Stimulated activated CD8-positive, alpha-beta memory T cell treated with anti-CD3 and anti-CD28 coated beads, Interleukin-4, amount 100 ng/mL, for 4 hours (primary cell): ENCODE measurements at places on chromosomes 13 and 19.

DNA sequence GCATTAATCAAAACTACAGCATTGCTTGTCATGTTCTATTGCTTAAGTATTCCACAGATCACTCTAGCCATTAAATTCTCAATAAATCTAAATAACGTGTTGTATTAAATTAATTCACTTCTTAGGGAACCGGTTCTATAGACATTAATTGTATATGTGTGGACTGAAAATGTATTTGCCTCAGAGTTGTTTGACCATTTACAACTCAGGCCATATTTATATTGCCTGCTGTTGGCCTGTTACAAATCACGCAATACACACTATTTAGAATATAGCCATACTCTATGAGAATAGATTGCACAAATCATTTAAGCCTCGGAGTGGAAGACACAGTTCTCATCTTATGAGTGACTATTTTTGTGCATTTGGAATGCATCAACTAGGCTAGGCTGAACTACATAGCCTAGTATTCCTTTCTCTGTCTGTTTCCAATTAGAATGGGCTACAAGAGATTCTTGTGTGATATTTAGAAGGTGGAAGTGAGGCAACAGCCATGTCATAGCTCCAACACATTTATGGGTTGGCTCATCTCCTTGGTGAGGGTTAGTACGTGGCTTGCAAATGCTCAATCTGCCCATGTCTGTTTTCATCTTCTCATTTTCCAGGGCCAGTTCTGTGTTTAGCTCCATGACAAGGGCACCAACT, 1116.1 kb downstream of the PCDH9 start:
- no peak for DNase-seq

DNA sequence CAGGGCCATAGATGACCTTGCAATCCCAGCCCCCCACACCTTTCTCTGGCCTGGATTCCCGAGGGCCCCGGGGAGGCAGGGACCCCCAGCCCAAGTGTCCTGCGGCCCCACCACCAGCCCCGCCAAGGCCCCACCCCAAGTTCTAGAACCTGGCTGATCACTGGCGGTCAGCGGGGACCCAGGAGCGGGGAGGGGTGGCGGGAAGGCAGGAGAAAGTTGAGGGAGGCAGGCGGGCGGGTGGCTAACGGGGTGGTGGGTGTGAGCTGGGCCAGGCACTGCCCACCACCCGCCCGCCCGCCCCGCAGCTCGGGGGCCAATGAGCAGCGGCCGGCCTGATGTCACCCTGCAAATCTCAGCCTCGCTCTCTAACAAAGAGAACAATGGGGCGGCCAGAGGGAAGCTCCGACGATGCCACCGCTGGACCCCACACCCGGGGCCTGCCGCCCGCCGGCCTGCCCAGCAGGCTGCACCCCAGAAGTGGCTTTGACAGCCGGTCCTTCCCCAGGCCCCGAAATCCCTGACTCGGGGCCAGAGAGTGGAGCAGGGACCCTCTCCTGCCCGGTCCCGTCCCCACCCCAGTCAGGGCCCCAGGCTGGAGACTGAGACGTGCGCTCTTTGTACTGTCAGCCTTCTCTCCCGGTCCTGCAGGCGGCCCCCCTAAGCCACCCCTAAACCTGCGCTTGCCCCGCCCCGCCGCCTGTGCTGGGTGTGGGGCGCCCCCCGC, 1.6 kb downstream of the MEX3D start:
- no peak for DNase-seq

DNA sequence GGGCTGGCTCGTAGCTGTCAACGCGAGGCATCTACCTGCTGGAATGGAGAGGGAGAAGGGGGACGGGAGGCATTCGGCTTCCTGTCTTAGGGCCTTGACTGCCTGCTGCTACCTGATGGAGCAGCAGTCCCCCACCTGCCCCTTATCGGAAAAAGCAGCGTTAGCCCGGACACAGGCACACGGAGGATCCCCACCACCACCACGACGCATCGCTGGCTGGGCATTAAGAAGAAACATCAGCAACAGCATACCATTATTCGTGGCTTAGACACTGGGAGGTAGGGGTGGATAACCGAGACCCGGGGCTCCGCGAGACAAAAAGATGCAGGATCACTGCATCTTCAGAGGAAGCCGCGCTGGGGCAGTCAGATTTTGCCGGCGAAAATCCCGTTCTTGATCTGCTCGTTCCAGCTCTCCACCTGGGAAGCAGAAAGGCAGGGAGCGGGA, 1.1 kb downstream of the COX6B2 start:
- DNase-seq, result no peak

DNA sequence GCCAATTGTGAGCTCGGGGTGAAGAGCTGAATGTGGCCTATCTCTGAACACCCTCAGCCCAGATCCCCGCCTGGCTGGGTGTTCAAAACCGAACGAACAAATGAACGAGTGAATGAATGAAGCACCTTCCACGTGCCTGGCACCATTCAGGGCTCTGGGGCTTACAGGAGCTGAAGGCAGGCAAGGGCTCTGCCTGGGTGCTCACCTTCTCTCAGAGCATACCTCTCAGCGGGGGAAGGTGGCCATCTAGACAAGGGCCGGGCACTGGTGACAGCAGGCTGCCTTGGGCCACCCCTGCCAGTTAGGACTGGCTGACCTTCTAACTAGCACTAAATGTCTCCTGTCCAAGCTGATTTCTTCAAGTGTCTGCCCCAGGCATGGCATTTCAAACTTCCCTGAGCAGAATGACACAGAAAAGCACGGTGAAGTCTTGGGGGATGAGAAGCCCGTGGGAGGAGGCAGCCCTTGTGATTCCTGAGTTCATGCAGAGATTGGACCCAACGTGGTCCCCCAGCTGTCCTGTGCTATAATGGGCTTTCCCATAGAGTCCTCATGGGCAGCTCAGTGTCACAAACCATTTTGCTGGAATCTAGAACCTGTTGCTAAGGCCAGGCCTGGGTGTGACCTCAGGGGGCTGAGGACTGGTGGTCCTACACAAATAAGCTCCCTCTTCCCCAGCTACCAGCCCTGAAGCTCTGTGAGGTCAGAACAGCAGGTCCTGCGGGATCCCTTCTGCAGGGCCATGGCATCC, 27.9 kb upstream of the VSTM2B start:
- no peak for DNase-seq

DNA sequence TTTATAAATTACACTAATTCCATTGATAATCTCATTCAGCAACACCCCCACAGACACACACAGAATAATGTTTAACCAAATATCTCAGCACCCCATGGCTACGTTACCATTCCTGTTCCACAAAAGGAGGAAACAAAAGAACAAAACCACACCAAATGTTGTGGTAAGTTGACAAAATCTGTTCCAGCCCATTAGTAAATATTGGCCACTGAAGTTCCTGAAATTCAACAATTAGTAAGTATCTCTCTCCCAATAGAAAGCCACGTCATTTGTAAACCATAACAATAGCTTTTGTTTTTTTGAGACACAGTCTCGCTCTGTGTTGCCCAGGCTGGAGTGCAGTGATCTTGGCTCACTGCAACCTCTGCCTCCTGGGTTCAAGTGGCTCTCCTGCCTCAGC, 2.3 kb upstream of the FCAR start:
- DNase-seq, result no peak

- no peak for DNase-seq
These were observed 69.6 kb upstream of the ARGLU1 start for GRCh38 chr13:106637519-106637918.

DNA sequence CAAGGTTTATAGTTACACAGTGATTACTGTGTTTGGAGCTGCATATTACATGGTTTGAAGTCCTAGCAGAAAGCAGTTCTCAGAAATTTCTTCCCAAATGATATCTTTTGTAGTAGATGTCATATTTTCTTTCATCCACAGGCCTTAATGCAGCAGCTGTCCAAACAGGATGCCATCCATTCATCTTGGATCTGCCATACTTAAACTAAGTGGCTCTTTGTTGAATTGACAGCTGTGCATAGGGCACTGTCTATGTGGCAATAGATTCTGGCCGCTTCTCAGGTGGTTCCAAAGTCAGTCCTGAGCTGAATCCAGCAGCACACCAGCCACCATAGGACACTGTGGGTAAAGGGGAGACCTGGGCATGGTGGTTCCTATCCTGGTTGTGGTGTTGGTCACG, 41.6 kb upstream of the SPRY2 start:
- no peak for DNase-seq

- no peak for DNase-seq
These were observed 32.0 kb upstream of the TMEM255B start for GRCh38 chr13:113726961-113727411.

- DNase-seq, result no peak
These were observed 71.3 kb upstream of the C13orf46 start for GRCh38 chr13:114045113-114045735.

DNA sequence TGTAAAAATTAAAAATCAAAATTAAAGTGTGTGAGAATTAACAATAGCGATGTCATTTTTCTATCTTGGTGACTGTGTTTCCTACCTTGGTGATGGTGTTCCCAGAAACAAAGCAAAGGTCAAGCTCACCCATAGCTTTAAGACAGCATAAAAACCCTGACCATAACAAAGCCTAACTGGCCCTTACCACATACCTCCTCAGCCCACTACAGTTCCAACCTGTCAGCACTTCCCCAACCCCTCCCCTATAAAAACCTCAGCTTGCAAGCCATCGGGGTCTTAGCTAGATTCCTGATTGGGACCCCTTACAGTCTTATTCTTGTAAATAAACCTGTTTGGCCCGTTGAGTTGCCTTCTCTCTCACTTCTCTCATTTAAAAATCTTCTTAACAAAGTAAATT, 484.4 kb upstream of the PCDH20 start:
- DNase-seq, result no peak

- DNase-seq, result no peak
These were observed 60.2 kb upstream of the RFC3 start for GRCh38 chr13:33757713-33758112.

DNA sequence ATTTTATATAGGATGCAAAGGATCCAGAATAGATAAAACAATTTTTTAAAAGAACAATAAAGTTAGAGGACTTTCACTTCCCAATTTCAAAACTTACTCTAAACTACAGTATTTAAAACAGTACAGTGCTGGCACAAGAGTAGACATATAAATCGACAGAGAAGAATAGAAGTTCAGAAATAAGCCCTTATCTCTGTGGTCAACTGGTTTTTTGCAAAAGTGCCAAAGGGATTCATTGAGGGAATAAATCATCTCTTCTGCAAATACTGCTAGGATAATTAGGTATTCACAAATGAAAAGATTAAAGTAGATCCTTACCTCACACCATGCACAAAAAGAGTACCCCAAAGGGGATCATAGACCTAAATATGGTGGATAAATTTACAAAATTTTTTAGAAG, 431.0 kb upstream of the HTR2A start:
- no peak for DNase-seq

DNA sequence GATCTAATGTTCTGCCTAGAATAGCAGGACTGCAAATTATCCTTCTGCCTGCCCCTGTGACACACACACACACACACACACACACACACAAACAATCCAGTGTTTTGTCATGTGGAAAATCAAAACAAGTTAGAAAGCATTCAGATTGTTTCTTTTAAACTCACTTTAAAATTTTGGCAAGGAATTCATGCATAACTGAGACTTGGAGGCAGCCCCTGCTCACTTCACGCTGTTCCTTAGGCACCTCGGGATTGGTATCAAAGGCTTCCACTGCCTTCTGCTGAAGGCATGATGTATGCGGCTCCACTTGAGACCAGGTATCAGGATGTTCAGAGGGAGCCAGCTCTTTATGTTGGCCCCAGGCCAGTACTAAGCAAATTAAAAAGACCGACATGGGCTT, 158.7 kb downstream of the OXGR1 start:
- no peak for DNase-seq

- DNase-seq, result no peak
These were observed 794.3 kb downstream of the LIG4 start for GRCh38 chr13:107421028-107421427.

GRCh38 chr13:79593641-79594275, 112.8 kb downstream of the NDFIP2 start:
- DNase-seq, result no peak

DNA sequence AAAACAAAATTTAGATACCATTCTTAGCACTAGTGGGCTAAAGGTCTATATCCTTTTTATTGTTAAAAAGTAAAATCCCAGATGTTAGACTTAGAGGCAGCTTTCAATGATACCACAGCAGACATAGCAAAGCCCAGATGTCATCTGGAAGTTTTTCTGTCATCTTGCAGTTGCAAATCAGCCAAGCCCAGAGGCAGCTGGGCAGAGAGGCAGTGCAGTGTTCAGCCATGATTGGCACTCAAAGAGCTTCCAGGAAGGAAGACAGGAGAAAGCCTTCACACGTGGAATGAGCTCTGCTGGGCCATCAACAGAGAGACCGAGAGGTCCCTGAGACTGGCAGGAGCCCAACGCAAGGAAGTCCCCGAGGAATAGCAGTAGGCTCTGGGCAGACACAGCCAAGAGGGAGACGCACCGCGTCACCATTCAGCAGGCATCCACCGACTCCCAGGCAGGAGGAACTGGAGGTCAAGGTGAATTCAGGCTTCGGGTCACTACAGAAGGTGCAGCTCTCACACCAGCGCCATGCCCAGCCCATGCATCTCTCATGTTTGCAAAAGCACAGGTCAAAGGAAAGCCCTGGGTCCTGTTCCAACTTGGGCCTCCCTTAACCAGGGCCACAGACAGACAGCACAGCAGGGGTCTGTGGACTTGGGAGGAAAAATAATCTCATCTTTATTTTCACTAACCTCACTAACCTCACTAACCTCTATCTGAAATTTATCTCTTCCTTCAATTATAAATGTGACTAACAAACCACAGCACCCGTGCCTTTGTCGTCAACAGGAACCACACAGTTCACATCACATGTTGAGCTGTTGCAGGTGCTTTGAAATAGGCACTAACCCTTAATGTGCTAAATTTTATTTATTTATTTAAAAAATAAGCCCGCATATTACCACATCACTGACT, 54.9 kb downstream of the TUBGCP3 start:
- DNase-seq, result no peak

DNA sequence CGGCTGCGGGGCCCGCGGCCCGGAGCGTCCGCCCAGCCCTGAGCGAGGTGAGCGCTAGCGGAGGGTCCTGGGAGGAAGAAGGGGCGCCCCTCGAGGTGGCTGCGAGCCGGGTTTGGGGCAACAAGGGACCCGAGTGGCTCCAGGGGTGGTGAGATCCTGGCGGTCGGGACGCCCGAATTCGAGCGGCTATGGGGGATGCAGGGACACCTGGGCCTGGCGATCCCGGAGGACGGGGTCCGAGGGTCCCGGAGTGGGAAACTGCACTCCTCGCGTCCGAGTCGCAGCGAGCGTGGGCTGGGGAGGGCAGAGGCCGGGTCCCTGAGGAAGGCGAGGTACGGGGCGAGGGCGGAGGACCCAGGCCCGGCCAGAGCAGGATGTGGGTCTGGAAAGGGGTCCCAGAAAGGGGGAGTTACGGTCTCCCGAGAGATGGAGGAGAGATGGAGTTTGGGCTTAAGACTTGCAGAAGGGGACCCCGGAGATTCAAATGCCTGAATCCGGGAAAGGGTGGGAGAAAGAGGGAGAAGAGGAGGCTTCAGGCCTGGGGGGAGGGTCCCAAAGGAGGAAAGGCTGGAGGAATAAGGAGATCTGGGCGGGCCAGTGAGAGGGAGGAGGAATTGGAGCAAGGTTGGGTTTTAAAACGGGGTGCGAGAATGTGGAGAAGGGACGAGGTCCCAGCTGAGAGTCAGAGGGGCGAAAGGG, 542 bp downstream of the CACNG7 start:
- DNase-seq, result no peak

- DNase-seq, result no peak
These were observed 10.6 kb downstream of the NCLN start for GRCh38 chr19:3196064-3196932.

GRCh38 chr19:14978161-14978776, 1.4 kb downstream of the SLC1A6 start:
- no peak for DNase-seq

- no peak for DNase-seq
These were observed 36.3 kb upstream of the LSM14A start for GRCh38 chr19:34135821-34136611.

GRCh38 chr13:65964672-65965071, 1265.5 kb downstream of the PCDH9 start:
- DNase-seq, result no peak
